ENCODE measurements at places on chromosomes 12 and 14.

GRCh38 chr14:19799880-19800279 lies 3.7 kb upstream of the OR4N2 start:
- DNase-seq = peak; percentile 63

GRCh38 chr12:77060136-77060882 lies 5.1 kb downstream of the E2F7 start:
- no peak for DNase-seq

DNA sequence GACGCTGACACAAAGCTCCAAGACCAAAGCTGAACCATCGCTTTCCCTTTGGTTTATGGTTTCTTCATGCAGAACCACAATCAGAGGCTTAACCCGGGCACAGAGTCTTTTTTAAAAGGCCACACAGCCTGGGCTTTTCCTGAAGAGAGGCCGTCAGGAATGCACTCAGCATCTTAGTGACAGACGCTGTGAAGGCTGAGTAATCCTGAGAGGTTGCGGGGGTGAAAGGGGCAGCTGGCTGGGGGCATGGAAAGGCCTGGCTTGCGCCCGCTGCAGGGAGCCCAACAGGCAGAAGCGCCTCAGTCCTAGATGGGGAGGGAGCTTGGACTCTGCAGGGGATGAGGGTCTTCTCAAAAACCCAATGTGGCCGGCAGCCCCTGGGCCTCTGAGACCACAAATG lies 13.6 kb downstream of the CTDSP2 start:
- DNase-seq = no peak

- DNase-seq = no peak
These were observed 437.8 kb downstream of the NPAS3 start for GRCh38 chr14:33376510-33376909.

All from activated effector memory CD4-positive, alpha-beta T cell treated with anti-CD3 and anti-CD28 coated beads, Interleukin-2, amount 50 U/mL, for 16 hours (primary cell).